COLO829 (cell line): ENCODE measurements at places on chromosomes 7 and 10.
A peak's percentile ranks its signal among the peaks of the same experiment; 100 is the strongest.

DNA sequence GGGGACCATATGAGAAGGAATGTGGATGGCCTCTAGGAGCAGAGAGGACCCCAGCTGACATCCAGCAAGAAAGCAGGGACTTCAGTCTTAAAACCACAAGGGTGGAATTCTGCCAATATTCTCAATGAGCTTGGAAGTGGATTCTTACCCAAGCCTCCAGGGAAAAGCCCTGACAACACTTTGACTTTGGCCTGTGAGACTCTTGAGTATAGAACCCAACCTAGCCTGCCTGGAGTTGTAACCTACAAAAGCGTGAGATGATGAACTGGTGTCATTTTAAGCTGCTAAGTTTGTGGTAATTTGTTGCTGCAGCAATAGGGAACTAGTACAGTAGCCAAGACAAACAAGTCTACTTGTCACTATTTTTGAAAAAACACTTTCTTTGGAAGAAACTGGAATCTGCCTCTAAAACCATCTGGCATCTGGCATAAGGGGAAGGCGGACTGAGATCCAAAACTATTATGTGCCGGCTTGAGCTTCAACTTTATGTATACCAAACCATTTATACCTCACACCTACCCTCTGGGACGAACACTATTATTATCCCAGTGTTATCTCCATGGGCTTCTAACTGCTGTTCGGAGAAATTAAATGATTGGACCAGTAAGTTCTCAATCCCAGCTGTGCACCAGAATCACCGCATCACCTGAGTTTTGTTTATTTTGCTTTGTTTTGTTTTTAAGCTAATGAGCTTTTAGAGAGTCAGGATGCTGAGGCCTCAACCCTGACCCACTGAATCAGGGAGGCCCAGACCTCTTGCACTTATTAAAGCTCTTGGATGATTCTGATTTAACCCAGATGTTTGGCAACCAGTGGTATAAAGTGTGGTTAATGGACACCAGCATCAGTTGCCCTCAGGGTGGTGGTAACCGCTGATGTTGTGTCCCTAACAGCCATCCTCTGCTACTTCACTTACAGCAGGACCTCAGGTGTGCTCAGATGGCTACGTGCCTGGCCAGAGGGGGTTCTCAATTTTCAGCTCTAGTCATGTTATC, 83.0 kb downstream of the C1GALT1 start:
- no peak for DNase-seq

DNA sequence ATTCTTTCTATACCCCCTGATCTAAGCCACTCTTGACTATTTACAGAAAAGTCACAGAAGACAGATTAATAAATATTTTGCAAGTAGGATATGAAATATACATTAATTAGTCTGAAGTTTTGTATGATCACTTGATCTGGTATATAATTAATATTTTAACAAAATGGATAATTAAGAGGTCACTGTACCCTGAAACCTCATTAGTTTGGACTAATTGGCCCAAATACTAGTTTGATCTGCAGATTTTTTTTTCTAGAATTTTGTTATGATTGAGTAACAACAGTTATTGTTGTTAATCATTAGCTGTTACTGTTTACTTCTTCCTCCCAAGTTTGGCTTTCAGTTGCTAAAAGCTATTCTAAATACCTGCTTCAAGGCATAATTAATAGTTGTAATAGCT, 2.7 kb downstream of the NHLRC2 start:
- no peak for DNase-seq

DNA sequence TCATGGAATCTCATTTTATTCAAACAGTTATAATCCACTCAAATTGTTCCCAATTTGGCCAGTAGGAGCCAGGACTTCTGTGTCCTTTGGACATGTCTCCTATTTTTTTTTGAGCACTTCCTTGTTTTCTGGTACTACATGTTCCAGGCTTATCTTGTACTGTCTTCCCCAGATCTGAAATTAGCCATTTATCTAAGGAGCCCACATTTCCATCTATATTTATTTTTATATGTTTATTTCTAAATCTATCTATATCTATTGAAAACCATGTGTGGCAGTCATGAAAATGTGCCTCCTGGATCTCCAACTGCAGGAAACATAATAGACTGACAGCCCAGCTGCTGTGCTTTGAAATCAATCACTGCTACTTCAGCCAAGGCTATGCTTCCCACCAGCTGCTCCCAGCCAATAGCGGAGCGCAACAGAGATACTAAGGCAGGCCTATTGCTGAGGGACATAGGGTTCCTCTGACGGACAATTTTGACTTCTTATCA, 147.1 kb downstream of the LRRC4 start:
- no peak for DNase-seq

GRCh38 chr10:630581-631073, 58.8 kb downstream of the DIP2C start:
- DNase-seq = no peak

DNA sequence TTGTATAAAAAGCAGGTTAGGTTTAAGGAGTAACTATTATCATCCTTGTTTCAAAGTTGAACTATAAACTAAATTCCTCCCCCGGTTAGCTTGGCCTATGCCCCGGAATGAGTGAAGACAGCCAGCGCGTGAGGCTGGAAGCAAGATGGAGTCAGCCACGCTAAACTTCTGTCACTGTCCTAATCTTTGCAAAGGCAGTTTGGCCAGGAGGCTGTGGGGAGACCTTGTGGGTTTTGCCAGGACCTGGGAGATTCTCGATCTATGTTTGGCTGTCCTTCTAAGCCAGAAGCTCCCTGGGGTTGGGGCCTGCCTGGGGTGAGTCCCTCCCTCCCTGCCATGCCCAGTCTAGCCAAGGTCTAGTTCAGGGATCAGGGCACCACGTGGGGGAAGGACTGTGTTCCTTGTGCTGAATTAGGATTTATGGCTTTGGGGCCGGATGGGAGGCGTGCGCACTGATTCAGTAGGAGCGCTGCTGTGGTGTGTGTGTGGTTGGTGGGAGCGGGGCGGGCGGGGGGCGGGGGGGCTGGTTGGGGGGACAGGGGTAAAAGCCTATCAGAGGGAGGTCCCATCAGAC, 871 bp upstream of the GTF2IRD1 start:
- DNase-seq = no peak

DNA sequence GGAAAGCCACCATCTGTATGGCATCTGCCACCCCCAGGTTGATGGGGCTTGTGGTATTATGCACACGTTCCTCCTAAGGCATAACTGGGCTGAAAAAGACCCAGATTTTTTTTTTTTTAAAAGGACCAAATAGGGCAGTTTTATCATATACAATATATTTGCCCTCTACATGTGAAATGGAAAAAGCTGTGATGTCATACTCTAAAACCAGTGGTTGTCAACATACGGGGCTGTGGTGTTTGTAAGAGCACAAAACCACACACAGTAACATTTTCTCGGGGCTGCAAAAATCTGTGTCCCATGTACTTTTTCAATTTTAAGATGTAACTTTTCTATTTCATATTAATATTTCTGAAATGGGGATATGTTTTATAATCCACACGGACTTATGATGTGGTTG, 34.9 kb downstream of the FAM171A1 start:
- no peak for DNase-seq

DNA sequence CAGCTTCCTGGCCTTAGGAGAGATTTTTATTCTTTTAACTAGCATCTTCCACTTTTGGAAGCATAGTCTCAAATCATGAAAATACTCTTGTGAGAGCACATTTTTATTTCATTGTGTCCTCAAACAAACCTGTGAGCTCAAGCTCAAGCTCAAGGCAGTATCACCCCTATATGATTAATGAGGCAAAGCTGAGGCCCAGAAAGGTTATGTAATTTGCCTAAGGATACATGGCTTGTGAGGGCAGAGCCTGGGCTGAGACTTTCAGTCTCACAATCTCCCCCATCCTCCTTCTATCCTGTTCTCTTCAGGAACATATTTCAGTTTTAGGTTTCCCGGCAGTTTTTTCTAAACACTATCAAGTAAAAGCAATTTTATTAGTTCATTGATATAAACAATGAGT, 359.5 kb downstream of the PTEN start:
- DNase-seq = no peak

DNA sequence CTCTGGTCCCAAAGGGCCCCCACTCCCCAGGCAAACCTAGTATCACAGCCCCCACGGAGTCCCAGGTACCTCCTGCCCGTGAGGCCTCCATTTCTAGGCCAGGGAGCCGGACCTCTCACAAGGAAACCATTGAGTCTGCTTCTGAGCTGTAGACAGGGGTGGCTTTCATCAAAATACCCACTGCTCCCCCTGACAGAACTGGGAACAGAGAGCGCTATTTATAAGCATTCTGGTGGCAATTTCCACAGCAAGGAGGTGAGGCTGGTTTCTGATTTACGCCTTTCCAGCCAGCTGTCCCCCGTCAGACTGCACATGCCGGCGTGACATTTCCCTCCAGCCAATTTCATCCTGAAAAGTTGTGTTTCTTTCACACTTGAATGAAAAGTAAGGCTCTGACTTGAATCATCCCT, 407.5 kb upstream of the PRKCQ start:
- DNase-seq = peak; percentile 60

DNA sequence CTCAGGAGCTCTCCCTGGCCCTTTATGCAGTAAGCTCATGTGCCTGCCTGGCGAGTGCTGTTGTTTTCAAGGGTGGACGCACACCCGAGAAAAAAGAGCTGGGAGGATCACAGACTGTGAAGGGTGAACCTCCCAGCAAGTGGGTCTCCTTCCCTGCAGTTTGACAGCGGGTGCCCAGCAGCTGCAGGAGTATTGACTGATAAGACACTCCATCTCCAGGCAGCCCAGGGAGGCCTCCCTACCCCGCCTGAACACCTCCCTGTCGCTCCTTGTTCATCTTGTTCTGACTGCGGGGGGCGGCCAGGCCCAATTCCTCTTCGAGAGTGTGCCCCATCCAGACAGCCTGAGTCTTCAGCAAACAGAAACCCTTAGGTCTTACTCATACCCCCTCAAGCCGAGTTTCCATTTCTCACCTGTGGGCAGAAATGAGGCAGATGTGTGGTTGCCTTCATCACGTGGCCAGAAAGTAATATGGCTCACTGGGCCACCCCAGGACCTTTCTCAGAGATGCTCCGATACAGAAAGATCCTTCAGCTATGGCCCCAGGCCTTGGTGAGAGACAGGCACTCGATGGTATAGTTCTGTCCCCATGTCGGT, 17.2 kb downstream of the MDH2 start:
- no peak for DNase-seq

GRCh38 chr7:4951903-4952636, 6.9 kb downstream of the MMD2 start:
- peak; percentile 46 for DNase-seq

DNA sequence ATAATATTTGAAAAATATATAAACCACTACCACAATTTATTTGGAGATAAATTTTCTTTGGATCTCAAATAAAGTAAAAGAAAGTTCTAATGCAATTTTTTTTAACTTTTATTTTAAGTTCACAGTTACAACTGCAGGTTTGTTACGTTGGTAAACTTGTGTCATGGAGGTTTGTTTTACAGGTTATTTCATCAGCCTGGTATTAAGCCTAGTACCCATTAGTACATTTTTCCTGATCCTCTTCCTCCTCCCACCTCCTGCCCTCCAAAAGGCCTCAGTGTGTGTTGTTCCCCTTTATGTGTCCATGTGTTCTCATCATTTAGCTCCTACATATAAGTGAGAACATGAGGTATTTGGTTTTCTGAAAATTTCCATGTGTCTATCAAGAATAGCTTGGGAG, 54.5 kb downstream of the CAV1 start:
- no peak for DNase-seq

- DNase-seq = peak; percentile 31
Observed at GRCh38 chr7:7183061-7183837, 905 bp downstream of the C1GALT1 start.

GRCh38 chr10:13105184-13105583, 5.2 kb downstream of the OPTN start:
- no peak for DNase-seq

GRCh38 chr7:30845426-30846135, 66.1 kb upstream of the AQP1 start:
- DNase-seq = no peak

GRCh38 chr10:24518411-24518810, 205.3 kb downstream of the ARHGAP21 start:
- no peak for DNase-seq

GRCh38 chr10:32327364-32327691, 19.6 kb downstream of the EPC1 start:
- no peak for DNase-seq

GRCh38 chr10:6203331-6204062, 765 bp downstream of the PFKFB3 start:
- no peak for DNase-seq

- no peak for DNase-seq
Observed at GRCh38 chr10:126198681-126199080, 189.6 kb downstream of the ADAM12 start.

- DNase-seq = no peak
Observed at GRCh38 chr10:30075481-30075880, 16.1 kb upstream of the JCAD start.

DNA sequence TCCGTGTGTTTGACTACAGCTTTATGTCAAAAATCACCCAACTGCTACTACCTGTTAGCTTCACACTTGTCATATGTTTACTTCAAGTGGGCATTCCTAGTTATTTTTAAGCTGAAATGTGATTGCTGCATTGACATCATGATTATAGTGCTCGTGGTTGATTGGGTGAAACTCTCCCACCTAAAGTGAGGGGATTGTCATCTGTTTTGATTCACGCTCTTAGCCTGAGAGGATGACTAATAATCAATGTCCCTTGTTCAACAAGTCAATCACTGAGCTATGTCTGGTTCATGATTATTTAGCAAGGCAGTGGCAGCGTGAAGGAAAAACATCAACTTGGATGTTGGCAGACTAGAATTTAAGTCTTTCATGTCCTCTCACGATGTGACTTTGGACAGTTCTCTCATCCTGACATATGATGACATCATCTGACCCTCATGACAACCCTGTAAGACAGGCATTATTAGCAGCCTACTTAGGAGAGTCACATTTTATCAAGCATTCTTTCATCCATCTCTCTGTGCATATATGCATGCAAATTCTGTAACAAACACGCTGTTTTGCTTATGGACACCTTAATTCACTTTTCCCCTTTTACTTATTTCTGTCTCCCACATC, 352.6 kb upstream of the ZMIZ1 start:
- no peak for DNase-seq

- DNase-seq = no peak
Observed at GRCh38 chr10:112639298-112639697, 192.3 kb downstream of the VTI1A start.

GRCh38 chr10:84343831-84344230, 15.4 kb downstream of the CCSER2 start:
- DNase-seq = no peak

GRCh38 chr7:124992851-124993562, 63.4 kb upstream of the POT1 start:
- peak; percentile 36 for DNase-seq
